Stimulated activated CD8-positive, alpha-beta memory T cell treated with anti-CD3 and anti-CD28 coated beads, Interleukin-4, amount 100 ng/mL, for 1 hour (primary cell): ENCODE measurements at places on chromosomes 7 and 10.

- no peak for DNase-seq
Observed at GRCh38 chr10:1841759-1842158, 104.4 kb upstream of the ADARB2 start.

- DNase-seq: no peak
Observed at GRCh38 chr7:17401791-17402627, 103.6 kb downstream of the AHR start.

DNA sequence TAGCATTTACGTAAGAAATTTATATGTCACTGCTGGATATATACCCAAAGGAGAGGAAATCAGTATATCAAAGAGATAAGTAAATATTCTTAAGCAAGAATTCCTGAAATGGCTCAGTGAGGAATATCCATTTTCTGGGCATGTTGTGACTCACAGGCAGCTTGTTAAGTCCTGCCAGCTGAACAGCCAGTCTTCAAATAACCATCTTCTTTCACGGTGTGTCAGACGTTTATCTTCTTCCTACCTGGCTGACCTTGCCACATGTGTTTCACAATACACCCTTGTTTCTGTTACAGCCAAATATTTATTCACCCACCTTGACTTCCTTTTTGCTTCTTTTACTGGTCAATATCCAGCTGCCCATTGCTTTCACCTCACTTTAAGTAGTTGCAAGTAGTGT lies 648.1 kb downstream of the ANKRD7 start:
- no peak for DNase-seq

GRCh38 chr10:95474228-95475002 lies 86.8 kb downstream of the SORBS1 start:
- DNase-seq: no peak

GRCh38 chr10:23384364-23384763 lies 39.8 kb upstream of the C10orf67 start:
- DNase-seq: no peak

- DNase-seq: no peak
Observed at GRCh38 chr10:3631291-3631690, 153.7 kb downstream of the KLF6 start.

GRCh38 chr7:106965108-106965507 lies 79.4 kb upstream of the PRKAR2B start:
- no peak for DNase-seq

DNA sequence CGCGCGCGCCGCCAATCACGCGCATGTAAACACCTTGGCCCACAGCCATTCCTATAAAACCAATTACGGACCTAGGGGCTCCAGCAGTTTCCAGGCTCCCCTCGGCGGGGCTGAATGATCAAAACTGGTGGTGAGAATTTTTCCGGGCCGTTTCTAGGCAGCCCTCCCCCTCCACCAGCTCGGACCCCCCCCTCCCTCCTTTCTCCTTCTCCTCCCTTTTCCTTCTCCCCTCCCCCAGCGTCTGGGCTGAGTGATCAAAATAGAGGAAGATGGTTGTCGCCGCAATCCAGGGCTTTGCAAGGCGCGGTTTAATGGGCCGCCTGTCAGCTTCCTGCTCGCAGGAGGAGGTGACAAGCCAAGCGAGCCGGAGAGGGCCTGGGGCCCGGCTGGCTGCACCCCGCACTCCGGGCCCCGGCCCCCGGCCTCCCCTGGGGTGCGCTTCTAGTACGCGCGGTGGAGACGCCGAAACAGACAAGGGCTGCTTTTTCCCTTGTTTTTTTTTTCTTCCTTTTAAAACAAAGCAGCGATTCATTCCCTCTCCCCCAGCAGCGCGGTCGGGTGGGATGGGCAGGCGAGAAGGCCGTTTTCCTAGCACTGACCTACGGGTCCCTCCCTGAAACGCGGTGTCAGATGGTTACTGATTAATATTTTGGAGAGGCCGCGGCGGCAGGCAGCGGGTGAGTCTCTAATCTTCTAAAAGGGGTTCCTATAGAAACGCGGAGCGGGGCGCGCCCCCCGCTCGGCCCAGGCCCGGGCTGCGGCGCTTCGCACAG lies 528 bp upstream of the TNRC18 start:
- DNase-seq: no peak

- no peak for DNase-seq
Observed at GRCh38 chr7:21941611-21942141, 4.0 kb downstream of the CDCA7L start.

DNA sequence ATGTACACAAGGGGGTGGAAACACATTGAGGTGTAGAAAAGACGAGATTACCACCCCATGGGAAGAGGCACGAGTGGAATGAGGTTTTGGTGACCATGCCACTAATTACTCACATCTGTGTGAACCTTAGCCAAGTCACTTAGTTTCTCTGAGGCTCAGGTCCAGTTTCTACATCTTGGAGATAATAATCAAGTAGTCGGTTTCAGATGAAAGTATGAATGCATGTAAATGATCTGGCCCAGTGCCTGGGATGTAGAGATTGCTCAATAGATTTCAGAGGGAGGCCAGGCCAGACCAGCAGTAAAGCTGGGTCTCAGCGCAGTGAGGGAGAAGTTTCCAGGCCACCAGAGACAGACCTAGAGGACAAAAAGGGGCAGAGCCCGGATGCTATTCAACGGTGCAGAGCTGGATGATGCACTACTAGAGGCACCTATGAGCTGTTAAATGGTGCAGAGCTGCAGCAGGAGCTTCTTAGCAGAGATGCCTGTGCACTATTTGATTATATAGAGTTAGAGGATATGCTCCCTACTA lies 725.1 kb downstream of the GRID1 start:
- DNase-seq: no peak

GRCh38 chr10:109126016-109126415 lies 797.3 kb downstream of the XPNPEP1 start:
- DNase-seq: no peak

DNA sequence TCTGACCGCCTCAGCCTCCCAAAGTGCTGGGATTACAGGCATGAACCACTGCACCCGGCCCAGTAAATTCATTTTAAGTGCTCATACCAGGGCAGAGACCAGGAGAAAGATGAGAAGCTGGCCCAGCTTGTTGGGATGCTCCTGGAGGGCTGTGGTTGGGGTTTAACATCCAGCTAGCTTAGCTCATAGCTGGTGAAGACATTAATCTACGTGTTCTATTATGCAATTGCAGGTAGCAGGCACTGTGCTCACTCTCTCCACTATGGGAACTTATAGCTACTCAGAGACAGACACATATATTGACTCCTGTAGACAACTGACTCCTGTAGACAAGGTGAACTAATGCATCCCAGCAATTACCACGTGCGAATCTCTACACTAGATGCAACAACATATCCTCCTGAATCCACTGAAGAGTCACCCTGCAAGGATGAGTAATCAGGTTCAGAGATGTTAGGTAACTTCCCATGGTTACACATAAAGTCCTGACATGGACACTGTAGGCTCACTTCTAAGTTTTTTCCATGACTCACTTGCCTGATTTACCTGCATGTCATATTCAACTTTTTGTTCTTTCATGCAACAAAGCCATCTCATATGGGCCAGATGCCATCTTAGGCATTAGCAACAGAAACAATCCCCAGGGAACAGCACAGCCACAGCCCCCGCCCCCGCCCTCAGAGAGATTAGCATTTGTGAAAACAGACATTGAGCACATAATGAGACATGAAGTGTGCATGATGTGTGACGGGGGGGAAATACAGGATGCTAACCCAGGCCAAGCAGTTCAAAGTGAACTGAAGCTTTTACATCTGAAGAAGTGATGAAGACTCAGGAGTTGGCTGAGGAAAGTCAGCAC lies 37.2 kb downstream of the ERLIN1 start:
- no peak for DNase-seq

DNA sequence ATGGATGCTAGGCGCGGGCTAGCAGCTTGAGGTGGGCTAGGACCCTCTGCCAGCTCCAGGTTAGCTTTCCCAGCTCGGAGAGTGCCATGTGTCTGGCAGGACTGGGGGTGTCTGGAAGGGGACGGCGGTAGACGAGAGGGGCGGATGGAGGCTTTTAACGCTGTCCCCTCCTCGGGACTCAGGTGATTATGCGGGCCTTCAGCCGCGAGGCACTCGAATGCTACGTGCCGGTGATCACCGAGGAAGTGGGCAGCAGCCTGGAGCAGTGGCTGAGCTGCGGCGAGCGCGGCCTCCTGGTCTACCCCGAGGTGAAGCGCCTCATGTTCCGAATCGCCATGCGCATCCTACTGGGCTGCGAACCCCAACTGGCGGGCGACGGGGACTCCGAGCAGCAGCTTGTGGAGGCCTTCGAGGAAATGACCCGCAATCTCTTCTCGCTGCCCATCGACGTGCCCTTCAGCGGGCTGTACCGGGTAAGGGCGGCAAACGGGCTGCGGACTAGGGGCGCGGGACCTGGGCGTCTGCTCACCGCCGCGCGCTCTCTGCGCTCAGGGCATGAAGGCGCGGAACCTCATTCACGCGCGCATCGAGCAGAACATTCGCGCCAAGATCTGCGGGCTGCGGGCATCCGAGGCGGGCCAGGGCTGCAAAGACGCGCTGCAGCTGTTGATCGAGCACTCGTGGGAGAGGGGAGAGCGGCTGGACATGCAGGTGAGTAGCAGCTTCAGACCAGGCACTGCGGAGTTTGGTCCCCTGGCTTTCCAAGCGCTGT lies 1.1 kb downstream of the CYP26A1 start:
- no peak for DNase-seq

DNA sequence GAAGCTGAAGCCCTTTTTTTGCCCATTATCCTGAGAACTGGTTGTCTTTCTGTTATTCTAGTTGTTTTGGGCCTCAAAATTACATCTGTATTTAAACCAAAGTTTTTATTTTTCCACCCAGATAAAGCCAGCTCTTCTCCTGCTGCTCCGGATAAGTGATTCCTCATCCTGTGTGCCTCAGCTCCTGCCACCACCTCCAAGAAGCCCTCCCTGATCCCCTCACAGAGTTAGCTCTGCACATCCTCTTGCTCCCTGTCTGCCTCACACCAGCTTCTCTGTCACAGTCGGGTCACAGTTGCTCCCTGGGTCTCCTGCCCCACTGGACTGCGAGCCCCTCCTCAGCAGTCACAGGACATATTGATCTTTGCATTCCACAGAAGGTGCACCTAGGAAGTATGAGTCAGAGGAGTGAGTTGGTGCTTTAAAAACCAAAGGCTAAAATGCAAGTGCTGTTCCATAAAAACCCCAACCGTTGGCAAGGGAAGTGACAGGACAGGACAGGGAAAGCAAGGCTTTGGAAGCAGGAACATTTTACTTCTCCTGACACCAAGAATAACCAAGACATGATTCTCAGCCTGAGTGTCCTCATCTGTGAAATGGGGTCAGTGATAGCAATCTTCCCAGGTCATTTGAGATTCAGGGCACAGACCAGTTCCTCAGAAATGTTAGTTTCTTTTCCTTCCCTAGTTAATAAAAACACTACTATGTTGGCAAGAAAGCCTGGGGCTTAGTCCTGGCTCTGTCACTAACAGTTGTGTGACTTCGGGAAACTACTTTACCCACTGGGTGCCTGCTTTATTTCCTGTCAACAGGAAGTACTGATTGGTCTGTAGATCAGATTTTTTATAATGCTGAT lies 36.5 kb upstream of the EEPD1 start:
- DNase-seq: no peak

- no peak for DNase-seq
Observed at GRCh38 chr7:95101422-95101821, 194.0 kb downstream of the PPP1R9A start.

GRCh38 chr7:126574276-126575250 lies 678.2 kb downstream of the GRM8 start:
- DNase-seq: no peak

DNA sequence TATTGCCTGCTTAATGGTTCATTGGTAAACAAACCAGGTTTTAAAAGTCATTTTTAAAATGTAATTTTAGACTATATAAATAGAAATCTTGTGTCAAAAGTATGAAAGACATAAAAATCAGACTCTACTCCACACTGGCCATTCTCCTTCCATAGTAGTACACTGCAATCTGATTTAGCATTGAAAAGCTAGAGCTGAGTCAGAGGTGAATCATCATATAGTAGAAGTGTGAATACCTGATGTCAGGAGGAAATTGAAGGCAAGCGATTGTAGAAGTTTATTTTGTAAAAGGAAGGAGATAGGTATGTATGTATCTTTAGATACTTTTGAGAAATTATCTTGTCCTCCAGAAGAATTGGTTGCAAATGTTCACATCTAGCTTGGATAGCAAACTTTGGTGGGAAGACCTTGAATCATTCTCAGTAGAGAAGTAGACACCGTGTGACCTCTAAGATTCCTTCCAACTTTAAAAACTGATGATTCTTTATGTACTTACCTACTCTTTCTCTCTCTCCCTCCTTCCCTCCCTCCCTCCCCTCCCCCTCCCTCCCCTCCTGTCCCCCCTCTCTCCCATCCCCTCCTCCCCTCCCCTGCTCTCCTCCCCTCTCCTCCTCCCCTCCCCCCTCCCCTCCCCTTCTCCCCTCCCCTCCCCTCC lies 88.1 kb downstream of the BTAF1 start:
- DNase-seq: no peak

GRCh38 chr7:152414779-152415178 lies 21.0 kb downstream of the KMT2C start:
- DNase-seq: no peak

DNA sequence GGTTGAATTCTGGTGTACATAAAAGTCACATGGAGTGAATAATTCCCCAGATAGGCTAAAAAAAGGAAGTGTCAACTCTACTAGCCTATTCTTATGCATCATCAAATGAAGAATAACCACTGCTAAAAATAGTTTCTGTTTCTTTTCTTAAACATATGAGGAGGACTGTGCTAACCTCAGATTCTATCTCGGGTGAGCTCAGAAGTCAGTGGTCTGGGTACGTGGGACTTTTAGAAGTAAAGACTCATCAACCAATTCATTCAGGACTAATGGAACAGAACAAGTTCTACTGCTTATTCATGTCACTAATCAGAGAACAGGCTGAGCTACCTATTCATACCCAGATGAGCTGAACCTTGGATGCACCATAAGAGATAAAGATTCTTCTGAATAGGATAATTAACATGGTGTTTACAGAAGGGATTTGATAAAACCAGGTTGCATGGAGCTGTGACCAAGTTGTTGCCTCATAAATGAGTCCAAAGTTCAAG lies 9.5 kb upstream of the ASAH2 start:
- DNase-seq: no peak

DNA sequence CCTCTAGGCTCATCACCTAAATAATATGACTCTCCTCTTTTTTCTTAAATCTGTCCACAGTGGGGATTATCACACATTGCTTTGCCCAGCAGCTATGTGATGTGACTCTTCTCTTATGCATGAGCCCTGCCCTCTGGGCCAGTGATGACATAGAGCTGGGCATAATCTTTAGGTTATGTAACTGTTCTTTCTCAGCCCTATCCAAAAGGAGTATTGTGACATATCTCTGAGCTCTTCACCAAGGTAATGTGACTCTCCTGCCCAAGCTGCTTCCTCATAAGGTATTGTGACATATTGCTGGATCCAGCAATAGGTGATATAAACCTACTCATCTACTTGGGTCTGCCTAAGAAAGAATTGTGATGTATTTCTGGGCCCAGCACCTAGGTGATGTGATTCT lies 37.7 kb upstream of the ZNF107 start:
- DNase-seq: no peak

GRCh38 chr10:89553064-89553734 lies 17.8 kb upstream of the SLC16A12 start:
- no peak for DNase-seq

GRCh38 chr10:113739031-113739430 lies 12.5 kb upstream of the PLEKHS1 start:
- DNase-seq: no peak
